A549 treated with dexamethasone at 1 μM for 4 hours (cell line): ENCODE measurements at places on chromosomes 3 and 15. TPM values are rescaled to one million over a fixed set of nuclear protein-coding genes. Genes with fewer than 3 reads are reported as not detected.

The GNB4 gene
- total RNA-seq, result 12.0 to 22.0 TPM (median 19.4 TPM) in 5 replicates

The MST1R gene
- total RNA-seq, result 3.6 to 6.7 TPM (median 6.1 TPM) in 5 replicates

The KIF7 gene
- 2.8 to 5.2 TPM (median 4.0 TPM) in 5 replicates for total RNA-seq

The GPR156 gene
- total RNA-seq, result 0.25 to 0.59 TPM (median 0.38 TPM) in 5 replicates

The GOLGA6B gene
- total RNA-seq, result 0.05 TPM in 1 of 5 replicates, not detected in the others

The TRIM42 gene
- not detected in 5 replicates for total RNA-seq

The KCNMB3 gene
- 0.90 to 1.5 TPM (median 1.3 TPM) in 5 replicates for total RNA-seq

The GOLGA8T gene
- total RNA-seq, result 1.1 to 1.9 TPM (median 1.6 TPM) in 5 replicates

The EAF2 gene
- total RNA-seq, result 1.4 to 1.9 TPM (median 1.8 TPM) in 5 replicates

The CLRN1 gene
- not detected in 5 replicates for total RNA-seq

The ZIC4 gene
- not detected in 5 replicates for total RNA-seq

The ZNF660 gene
- total RNA-seq, result not detected in 5 replicates
